ENCODE measurements at places on chromosomes 3 and 15.

DNA sequence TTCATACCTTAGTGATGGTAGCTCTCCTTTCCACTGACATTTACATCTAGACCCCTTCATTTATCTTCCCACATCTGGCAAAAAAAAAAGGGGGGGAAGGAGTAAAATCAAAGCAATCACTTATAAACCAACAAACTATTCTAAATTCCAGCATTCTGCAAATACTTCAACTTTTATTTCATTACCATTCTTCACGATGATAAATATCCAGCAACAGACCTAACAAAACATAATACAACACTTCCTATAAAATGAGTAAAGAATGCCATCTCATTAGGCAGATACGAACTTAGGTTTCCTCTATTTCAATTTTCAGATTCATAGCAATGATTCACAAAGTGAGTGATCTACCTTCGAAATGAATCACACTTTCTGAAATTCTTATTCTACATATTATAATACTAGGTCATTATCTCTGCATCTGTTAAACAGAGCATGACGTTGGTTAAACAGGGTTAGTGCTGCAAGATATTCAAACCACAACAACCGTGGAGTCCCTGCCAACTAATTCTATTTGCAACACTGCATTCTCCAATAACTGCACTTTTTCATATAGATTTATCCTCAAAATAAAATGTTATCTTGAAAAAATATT, at the start of gene LRRFIP2:
Gene LRRFIP2, minus strand, starts transcription at position 51 of the 595 bp plus-strand sequence. CDS start 25,599 bp downstream, outside the sequence.
- no peak for DNase-seq

DNA sequence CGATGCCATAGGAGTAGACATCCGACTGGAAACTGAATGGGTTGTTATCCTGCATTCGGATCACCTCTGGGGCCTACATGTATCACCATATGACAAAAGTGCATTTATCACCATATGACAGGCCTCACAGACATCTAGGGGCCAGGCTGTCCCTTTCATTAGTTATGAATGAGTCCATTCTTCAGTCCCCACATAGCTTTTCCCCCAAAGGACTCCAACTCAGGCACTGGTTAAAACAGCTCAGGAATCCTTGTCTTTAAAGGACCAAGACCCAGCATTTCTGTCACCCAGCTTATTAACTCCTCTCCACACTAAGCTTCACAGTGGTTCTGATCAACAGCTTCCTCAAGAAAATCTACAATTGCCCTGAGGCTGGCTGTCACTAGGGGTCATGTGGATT, 28.3 kb downstream of the MKRN2 start:
- no peak for DNase-seq

- no peak for DNase-seq
Measured at GRCh38 chr3:159910991-159911663, 77.5 kb upstream of the IL12A start.

GRCh38 chr3:196238612-196239560, 22.6 kb downstream of the SLC51A start:
- no peak for DNase-seq

- no peak for DNase-seq
Measured at GRCh38 chr15:31554261-31554660, 227.6 kb downstream of the KLF13 start.

- no peak for DNase-seq
Measured at GRCh38 chr3:42690766-42691680, 5.7 kb downstream of the KLHL40 start.

GRCh38 chr3:108662142-108662738, 72.7 kb downstream of the DZIP3 start:
- no peak for DNase-seq

- no peak for DNase-seq
Measured at GRCh38 chr3:174358252-174358651, 500.9 kb upstream of the NAALADL2 start.

DNA sequence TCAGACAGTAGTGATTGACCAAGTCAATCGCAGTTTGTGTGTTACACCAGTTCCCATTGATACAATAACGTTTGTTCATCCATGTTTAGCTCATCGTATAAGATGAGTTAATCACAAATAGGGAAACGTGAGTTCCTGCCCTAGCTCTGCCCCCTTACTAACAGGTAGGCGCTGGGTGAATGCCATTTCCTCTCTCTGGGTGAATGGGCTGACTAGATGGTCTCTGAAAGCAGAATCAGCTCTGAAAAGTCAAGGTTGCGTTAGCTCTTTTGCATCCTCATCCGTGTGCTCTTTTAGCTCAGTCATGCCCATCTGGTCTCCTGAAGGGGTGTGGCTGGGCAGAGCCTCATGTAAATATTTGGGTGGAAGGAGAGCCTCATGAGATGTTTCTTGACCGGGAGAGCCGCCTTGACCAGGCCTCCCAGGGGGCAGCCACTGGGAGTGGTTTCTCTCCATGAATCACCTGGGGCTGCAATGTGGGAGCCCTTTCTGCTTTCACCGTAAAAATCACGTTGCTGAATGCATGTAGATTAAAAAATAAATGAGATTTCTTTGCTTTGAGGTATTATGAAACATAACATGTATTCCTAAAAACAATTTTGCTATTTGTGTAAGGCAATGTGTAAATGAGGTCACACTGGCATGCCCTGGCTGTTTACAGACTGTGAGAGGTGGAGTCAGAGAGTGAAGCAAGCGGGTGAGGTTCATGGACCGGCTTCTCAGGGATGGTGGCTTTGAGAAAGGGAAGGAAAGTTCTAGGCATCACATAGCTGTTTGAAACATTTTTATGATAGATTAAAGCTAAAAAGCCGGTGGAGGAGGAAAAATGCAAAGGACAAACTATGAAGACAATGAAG, 108.4 kb upstream of the RASGRP1 start:
- no peak for DNase-seq

GRCh38 chr3:113340785-113341184, 100.5 kb downstream of the CFAP44 start:
- DNase-seq: no peak

- DNase-seq: no peak
Measured at GRCh38 chr15:64611085-64611725, 150.8 kb downstream of the ZNF609 start.

- DNase-seq: no peak
Measured at GRCh38 chr15:99574502-99574901, 8.7 kb downstream of the MEF2A start.

DNA sequence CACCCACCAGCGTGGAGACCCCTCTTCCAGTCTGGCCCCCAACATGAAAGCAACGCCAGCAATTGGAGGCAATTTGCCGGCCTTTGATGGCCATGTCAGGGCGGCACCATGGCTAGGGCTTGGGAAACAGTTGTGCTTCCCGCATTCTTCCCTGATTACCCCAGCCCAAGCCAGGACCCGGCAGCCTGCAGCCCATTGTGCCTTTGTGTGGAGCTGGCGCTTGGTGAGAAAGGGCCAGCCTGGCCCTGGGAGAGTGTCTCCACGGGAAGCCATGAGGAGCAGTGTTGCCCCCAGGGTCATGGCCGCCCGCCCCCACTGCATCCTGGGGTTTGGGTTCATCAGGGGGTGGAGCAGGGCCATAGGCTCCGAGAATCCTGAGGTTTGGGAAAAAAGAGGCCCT, 66.0 kb downstream of the DNAJB8 start:
- DNase-seq: no peak

- no peak for DNase-seq
Measured at GRCh38 chr3:88434001-88434400, 284.2 kb downstream of the C3orf38 start.

DNA sequence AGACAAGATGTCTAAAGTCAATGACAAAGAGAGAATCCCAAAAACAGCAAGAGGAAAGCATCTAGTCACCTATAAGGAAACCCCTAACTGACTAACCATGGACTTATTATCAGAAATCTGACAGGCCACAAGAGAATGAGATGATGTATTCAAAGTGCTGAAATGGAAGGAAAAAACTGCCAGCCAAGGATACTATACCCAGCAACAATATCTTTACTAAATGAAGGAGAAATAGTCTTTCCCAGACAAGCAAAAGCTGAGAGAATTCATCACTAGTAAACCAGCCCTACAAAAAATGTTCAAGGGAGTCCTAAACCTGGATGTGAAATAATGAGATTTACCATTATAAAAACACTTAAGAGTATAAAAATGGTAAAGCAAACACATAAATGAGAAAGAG, 128.0 kb downstream of the SATB1 start:
- no peak for DNase-seq

DNA sequence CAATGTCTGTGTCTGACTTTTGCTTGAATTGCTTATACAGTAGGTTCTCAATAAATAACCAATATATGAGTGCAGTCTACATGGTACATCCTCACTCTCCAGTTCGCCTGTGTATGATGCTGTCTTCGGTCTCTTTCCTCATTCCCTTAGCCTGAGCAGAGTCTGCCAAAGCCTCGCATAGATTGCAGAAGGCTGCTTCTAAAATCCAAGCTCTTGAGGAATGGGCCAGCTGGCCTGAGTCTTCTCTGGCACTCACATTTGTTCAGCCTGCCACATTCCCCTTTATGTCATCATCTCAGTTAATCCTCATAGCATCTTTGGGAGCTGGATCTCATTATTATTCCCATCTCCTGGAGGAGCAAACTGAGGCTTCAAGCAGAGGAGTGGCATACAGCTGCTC, 27.2 kb upstream of the ADAMTS7 start:
- DNase-seq: no peak

DNA sequence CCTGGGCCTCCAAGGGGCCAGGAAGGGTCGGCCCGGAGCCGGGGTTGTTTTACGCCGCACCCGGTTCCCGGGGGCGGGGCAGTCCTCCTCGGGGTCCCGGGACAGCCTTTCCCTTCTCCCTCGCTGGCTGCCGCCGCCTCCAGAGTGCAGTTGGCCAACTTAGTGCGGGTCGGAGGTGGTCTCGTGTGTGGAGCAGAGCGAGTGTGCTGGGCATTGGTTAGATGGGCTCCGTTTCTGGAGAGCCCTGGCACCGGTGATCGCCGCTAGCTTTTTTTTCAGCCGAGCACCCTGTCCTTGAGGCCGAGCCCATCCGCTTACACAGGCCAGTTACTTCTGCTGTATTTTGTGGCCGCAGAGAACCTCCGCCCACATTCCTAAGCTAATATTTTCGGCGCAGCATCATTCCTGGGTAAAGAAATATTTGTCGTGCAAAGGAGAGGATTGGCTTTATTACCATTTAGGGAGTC, 585 bp downstream of the KIF23 start:
- DNase-seq: peak; percentile 69

- DNase-seq: no peak
Measured at GRCh38 chr3:131762981-131763564, 260.3 kb upstream of the MRPL3 start.

DNA sequence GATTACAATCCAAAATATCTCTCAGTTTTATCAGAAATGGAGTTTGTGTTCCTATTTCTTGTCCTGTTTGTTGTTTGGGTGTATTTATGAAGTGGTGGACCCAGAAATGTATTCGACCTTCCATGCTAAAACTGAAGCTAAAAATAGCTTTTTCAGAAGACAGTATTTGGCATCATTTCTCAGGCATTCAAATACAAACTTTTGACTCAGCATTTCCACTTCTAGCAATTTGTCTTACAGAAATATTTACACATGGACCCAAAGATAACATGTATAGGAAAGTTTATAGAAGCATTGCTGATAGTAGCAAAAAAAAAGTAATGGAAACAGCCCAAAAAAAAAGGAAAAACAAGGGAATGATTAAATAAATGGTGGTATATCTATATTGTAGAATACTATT, 156.3 kb downstream of the HCN4 start:
- no peak for DNase-seq

- no peak for DNase-seq
Measured at GRCh38 chr3:8279886-8280550, 221.6 kb upstream of the LMCD1 start.

DNA sequence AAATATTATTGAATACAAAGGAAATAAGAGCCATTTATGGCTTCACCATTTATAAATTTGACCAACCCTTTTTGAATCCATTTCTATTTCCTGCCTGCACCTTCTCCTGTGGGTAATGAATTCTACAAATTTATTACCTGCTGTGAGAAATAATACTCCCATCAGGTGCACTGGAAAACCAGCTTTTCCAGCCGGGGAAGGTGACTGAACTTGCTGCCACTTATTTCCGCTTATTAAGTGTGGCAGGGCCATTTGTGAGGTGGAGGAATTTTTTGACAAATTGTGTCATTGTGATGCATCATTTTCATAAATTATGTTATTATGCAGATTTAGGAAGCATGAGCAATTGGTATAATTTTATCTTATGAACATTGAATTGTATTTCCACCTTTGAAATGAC, 151.1 kb downstream of the SQOR start:
- no peak for DNase-seq

DNA sequence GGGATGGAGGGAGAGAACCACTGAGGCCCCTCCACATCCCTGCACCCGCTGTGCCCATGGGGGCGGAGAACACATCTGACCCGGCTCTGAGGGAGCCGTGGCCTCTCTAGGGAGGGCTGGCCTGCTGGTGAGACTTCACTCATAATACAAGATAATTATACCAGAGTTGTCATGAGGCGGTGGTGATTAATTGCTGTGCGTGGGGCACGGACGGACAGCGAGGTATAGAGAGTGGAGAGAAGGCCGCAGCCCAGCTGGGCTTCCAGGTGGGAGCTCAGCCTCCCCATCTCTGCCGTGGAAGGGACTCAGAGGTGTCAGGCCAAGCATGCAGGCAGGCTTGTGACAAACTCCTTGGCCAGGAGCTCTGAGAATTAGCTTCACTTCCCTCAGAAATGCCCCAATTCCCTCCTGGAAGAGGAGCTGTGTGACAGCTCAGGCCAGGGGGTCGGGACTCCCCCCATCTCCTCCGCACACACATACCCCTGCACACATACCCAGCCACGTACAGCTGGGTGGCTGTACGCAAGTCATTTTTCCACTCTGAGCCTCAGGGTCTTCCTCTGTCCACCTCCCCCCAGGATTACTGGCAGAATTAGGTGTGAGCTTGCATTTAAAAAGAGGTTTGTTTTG, 6.0 kb upstream of the GATA2 start:
- peak; percentile 37 for DNase-seq

GRCh38 chr3:37546876-37547275, 314.8 kb upstream of the CTDSPL start:
- DNase-seq: no peak

- no peak for DNase-seq
Measured at GRCh38 chr15:62026487-62027262, 33.6 kb downstream of the VPS13C start.

GRCh38 chr3:123730829-123731228, 146.0 kb upstream of the HACD2 start:
- no peak for DNase-seq

DNA sequence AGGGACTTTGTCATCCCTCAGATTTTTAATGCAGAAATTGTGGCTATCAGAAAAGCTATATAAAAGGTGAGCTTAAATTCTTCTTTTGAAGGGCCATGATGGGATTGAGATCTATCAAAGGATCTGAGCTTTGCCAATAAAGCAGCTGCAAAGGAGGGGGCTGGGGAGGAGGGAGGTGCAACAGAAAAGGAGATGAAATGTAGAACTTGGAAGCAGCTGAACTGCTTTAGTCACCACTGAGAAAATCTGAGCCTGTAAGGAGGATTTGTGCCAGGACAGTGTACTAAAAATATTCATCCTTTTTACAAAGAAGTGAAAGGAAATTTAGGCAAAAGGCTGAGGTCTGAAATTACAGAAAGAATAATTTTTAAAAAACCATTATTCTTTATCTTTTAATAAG, 10.4 kb downstream of the TSPAN3 start:
- no peak for DNase-seq

DNA sequence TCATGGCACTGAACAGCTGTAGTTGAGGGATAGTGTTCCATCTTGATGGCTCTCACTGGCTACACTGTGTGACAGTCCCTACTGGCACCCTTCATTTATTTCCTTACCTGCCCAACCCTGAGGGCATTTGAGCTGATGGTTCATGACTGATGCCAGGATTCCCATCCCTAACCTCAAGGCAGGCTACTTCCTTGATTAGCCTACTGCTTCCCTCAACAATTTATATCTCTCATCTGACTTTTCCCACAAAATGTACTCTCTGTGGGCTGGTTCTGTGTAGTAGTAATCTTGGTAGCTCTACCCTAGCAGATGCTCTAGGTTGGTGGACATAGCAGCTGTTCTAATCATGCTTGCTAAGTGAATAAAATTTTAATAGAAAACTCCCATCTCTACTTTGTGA, 106.0 kb downstream of the THRB start:
- no peak for DNase-seq

Data from activated CD8-positive, alpha-beta memory T cell treated with anti-CD3 and anti-CD28 coated beads, Interleukin-2, amount 50 U/mL, for 48 hours (primary cell).